ENCODE measurements at places on chromosomes 1 and 21.
A peak's percentile ranks its signal among the peaks of the same experiment; 100 is the strongest.

- DNase-seq: peak; percentile 33
Observed at GRCh38 chr1:169108863-169109560, 2.5 kb downstream of the ATP1B1 start.

DNA sequence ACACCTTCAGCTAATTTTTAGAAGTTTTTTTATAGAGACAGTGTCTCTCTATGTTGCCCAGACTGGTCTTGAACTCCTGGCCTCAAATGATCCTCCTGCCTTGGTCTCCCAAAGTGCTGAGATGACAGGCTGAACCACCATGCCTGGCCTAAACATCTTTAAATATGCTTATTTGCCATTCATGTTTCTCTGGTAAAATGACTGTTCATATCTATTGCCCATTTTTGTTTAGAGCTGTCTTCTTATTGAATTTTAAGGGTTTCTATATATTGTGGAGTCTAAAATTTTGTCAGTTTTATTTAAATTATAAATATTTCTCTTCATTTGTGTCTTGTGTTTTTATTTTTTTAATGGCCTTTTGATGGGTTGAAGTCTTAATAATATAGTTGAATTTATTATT, 3.0 kb upstream of the PM20D1 start:
- DNase-seq: no peak

- DNase-seq: peak; percentile 24
Observed at GRCh38 chr1:41611068-41611931, 126.8 kb upstream of the EDN2 start.

GRCh38 chr1:172496678-172497077, 36.3 kb upstream of the SUCO start:
- no peak for DNase-seq

- DNase-seq: peak; percentile 54
Observed at GRCh38 chr1:184222652-184223052, 164.2 kb upstream of the C1orf21 start.

DNA sequence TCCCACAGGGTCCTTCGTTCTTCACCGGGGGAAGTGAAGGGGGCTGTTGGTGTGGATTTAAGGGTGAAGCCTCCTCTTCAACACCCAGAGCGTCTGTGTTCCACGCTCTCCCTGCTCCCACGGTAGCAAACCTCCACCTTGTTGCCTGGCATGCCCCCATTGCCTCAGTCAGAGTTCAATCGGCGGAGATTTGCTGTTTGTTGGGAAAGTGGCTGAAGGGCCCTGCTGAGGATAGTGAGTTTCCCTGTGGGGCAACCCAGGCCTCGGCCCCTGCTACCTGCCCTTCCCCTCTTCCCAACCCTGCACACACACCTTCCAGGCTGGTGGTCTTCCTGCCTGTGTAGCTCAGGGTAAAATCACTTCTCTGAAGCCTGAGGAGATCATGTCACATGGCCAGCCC, 60.5 kb downstream of the TOR1AIP2 start:
- no peak for DNase-seq

- no peak for DNase-seq
Observed at GRCh38 chr1:58457023-58457635, 89.4 kb downstream of the OMA1 start.

GRCh38 chr1:22576617-22577016, 13.3 kb downstream of the EPHA8 start:
- no peak for DNase-seq

DNA sequence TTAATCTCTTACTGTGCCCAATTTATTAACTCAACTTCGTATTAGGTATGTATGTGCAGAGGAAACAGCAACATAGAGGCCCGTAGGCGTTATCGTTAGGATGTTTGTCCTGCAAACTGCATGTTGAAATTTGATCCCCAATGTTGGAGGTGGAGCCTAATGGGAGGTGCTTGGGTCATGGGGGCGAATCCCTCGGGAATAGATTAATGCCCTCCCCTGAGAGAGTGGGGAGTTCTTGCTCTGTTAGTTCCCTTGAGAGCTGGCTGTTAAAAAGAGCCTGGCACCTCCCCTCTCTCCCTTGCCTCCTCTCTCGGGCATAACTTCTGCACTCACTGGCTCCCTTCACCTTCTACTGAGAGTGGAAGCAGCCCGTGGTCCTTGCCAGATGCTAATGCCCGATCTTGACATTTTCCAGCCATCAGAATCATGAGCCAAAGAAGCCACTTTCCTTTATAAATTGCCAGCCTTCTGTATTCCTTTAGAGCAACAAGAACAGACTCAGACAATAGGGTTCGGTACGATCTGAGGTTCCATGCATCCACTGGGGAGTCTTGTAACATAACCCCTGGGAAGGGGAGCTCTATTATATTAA, 149.0 kb upstream of the RAB4A start:
- DNase-seq: no peak

DNA sequence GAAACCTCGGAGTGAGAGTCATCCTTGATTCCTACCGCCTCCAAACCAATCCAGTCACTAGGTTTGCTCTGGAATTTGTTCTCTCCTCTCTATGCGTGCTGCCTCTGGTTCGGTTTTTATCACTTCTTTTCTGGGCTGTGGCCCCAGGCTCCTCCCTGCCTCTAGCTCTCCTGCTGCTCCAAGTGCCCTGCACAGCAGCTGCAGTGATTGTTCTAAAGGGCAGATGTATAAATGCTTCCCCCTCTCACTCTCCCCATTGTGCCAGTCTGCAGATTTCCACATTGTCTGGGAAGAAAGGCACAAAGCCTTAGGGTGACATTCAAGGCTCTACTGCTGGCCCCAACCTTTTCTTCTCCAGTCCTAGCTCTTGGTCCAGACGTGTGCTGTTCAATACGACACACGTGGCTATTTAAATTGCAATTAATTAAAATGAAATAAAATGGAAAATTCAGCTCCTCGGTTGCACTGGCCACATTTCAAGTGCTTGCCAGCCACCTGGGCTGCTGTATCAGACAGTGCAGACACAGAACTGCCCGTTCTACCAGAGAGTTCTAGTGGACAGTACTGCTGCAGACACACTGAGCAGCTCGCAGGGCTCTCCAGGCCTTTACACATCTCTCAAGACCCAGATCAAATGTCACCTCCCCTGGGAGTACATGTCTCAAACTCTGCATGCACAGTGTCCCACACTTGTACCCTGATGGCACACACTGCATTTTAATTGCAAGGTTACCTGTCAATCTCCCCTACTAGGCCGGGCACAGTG, 12.4 kb downstream of the TRIM62 start:
- no peak for DNase-seq

DNA sequence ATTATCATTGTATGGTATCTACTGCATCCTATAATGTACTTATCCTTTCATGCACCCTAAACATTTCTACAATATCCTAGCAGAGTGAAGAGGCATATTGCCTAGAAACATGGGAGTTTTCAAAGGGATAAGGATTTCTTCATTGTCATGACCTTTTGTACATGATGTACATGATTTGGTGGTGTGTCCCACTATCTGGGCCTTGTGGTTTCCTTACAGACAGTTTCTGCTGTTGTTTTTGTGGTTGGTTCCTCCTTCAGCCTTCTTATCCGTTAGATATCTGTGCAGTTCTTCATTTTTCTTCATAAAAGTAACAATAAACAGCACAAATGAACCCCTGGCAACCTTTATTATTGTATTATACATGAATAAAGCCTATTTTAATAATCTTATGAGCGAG, 70.4 kb upstream of the BACH1 start:
- peak; percentile 82 for DNase-seq

DNA sequence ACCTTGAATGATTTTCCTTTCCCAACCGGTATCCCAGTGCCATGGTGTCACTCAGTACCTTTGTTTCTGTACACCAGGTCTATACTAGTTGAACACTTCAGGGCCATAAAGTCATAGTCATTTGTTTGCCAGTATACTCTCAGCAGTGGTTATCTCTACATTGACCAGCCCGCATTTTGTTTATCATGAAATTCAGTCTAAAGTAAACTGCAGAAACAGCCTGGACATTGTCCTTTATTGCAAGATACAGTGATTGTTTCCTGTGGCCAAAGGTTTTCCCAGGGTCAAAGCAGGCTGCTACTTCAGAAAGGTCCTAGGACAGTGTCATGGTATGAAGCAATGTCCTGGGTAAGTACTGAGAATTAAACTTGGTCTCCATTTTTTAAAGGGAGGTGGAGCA, 407.4 kb downstream of the RWDD3 start:
- no peak for DNase-seq

- DNase-seq: peak; percentile 18
Observed at GRCh38 chr1:226604560-226605317, 56.2 kb downstream of the STUM start.

GRCh38 chr1:164558461-164559341, at the start of gene PBX1:
Gene PBX1 (plus strand): TSS chr1:164559184.
- peak; percentile 98 for DNase-seq

- DNase-seq: no peak
Observed at GRCh38 chr1:76285578-76286135, 211.1 kb downstream of the ST6GALNAC3 start.

GRCh38 chr1:202156590-202156989, 3.8 kb downstream of the PTPN7 start:
- no peak for DNase-seq

DNA sequence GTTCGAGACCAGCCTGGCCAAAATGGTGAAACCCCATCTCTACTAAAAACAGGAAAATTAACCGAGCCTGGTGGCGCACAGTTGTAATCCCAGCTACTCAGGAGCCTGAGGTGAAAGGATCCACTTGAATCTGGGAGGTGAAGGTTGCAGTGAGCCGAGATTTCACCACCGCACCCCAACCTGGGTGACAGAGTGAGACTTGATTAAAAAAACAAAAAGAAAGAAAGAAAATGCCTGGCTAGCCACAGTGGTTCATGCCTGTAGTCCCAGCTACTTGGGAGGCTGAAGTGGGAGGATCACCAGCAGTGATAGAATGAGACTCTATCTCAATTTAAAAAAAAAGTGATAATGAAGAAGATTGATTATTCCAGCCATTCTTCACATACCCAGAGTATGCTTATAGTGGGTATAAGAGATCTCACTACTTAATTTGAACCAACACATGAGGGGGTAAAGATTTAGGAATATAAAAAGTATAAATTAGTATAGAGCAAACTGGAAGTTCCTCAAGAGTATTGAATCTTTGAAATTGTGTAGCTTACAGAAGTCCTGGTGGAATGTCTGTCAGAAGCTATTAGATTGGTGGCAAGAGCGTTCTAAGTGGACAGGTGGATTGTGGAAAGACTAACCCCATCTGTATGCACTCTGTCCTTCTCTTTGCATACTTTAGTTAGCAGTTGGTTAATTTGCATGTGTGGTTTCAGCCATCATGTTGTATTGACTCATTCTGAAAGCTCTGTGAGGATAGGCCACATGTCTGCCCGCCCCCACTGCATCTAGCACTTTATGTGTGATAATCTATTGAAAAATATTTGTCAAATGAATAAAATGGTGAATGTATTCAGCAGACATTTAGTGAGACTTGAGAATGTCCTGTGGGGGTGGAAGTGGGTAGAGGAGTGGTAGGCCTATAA, 25.0 kb downstream of the RLF start:
- DNase-seq: peak; percentile 12

DNA sequence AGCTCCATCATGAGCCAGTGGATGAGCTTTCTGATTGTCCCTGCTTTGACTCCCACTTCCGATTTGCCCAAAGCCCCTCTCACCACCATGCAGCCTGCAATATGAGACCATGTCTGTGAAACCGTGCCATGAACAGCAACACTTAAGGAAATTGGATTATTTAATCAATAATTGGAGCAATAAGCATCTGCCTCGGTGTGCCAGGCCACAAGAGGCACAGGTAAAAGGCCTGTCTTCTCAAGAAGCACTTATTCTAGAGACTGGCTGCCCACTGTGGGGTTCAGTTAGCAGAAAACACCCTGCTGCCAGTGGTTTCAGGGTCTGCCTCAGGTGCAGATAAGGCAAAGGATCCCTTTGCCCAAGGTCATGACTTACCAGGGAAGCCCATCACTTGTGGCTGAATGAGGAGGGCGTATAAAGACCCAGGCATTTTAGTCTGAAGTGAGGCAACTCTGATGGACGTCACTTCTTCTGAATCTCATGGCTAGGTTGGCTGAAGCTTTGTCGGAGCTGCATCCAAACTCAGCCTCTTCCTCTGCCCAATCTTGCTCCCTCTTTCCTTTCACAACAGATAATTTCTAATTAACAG, 7.1 kb upstream of the CHI3L2 start:
- no peak for DNase-seq

DNA sequence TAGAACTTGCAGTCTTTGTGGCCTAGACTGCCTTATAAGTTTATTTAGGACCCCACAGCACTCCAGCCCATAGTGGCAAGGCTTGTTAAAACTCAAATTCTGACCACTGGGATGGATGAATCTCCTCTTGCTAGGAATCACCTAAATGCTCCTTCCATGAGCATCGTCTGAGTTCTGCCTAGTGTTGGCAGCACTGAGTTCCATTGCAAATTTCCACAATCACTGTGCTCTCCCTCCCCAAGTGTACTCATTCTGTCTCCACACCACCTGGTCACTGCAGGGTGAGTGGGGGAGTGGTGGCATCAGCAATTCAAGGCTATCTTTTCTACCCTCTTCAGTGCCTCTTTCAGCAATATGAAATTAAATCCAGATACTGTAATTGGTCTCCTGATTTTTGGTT, 46.7 kb upstream of the PTBP2 start:
- DNase-seq: no peak

- DNase-seq: peak; percentile 84
Observed at GRCh38 chr1:51897699-51898031, 19.1 kb upstream of the NRDC start.
